ENCODE measurements at places on chromosomes 11 and 22. TPM values are rescaled to one million over a fixed set of nuclear protein-coding genes. Genes with fewer than 3 reads are reported as not detected.

RIMBP3B gene
- not detected for total RNA-seq

TSSK2 gene
- total RNA-seq, result not detected

JAML gene
- total RNA-seq, result 2.9 TPM

HTR3A gene
- not detected for total RNA-seq

AIP gene
- total RNA-seq, result 55.3 TPM

SYT13 gene
- total RNA-seq, result 5.9 TPM

DMC1 gene
- total RNA-seq, result 1.0 TPM

SCGB2A2 gene
- total RNA-seq, result not detected

SLC22A8 gene
- total RNA-seq, result not detected

PIWIL4 gene
- total RNA-seq, result 0.66 TPM

SLN gene
- 64.0 TPM for total RNA-seq

OR51B2 gene
- total RNA-seq, result not detected

MMP8 gene
- not detected for total RNA-seq

MUC5AC gene
- total RNA-seq, result not detected

APOL1 gene
- 15.2 TPM for total RNA-seq

SPECC1L gene
- 51.9 TPM for total RNA-seq

KRTAP5-10 gene
- total RNA-seq, result not detected

POTEH gene
- not detected for total RNA-seq

DBX1 gene
- not detected for total RNA-seq

PAX6 gene
- total RNA-seq, result not detected

PVALB gene
- not detected for total RNA-seq

MS4A4A gene
- 13.9 TPM for total RNA-seq

ABCC8 gene
- 1.1 TPM for total RNA-seq

OR8A1 gene
- not detected for total RNA-seq

ST14 gene
- total RNA-seq, result 1.0 TPM

GSTT2 gene
- total RNA-seq, result 0.66 TPM

APIP gene
- total RNA-seq, result 24.3 TPM

OR5L1 gene
- total RNA-seq, result not detected

LDHAL6A gene
- not detected for total RNA-seq

EML3 gene
- 14.6 TPM for total RNA-seq

APOA5 gene
- total RNA-seq, result not detected

OR2AG1 gene
- total RNA-seq, result not detected

MS4A12 gene
- total RNA-seq, result not detected

PLA2G3 gene
- not detected for total RNA-seq

TEF gene
- 20.1 TPM for total RNA-seq

LRRC74B gene
- total RNA-seq, result not detected

GAL gene
- total RNA-seq, result 0.58 TPM

BIRC3 gene
- 8.1 TPM for total RNA-seq

PLA2G6 gene
- 14.1 TPM for total RNA-seq

ADORA2A gene
- total RNA-seq, result 3.6 TPM
